ENCODE measurements at places on chromosomes 1 and 21.
A peak's percentile ranks its signal among the peaks of the same experiment; 100 is the strongest.

DNA sequence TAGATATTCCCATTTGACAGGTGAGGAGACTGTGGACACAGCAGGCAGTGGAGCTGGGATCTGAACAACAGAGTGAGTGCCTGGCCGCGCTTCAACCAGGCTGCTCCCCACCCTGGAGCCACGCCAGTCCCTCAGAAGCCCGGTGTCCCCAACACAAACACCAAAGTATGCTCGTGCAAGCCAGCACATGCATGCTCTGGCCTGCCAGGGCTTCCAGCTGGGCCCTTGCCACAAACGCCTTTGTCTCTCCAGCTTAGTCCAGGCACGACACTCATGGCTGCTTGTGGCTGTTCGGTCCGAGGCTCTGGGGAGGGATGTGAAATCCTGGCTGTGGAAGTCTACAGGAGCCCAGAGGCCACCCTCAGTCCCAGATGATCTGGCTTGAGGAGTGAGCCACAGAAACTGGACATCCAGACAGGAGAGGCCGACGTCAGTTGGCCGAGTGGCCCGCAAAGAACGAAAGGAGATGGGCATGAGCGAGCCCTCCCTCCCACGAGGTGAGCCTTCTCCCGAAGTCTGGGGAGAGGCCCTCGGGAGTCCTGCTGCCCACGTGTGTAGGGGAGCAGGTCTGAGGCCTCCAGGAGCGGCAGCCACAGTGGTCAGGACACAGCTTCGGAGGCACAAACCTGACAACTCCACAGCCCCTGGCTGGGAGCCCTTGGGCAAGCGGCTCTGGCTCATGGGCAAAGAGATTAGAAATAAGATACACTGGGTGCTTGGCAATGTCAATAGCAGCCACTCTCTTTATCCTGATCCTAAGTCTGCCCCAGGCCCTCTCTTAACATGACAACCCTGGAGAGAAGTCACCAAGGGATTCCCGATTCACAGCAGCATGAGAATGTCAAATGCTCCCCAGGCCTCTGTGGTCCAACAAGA lies 117.1 kb upstream of the IFFO2 start:
- no peak for DNase-seq

GRCh38 chr1:156886583-156887281 lies 6.8 kb upstream of the PEAR1 start:
- no peak for DNase-seq

DNA sequence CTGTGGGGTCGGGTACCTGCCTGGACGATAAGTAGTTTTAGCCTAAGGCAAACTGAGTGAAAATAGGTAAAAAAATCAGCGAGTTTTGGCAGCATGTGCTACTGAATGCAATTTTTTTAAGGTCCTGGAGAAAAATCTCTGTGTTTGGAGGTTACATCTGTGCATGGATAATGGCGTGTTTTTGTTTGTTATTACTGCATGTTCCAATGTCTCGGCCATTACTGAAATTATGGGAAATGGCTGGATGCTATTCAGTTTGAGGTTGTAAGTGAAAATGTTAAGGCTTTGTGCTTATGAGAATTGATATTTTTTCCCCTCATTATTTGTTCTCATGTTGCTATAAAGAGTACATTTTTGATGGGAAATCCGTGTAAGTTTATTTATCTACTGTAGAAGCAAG lies 441.7 kb downstream of the PRDM2 start:
- DNase-seq = no peak

DNA sequence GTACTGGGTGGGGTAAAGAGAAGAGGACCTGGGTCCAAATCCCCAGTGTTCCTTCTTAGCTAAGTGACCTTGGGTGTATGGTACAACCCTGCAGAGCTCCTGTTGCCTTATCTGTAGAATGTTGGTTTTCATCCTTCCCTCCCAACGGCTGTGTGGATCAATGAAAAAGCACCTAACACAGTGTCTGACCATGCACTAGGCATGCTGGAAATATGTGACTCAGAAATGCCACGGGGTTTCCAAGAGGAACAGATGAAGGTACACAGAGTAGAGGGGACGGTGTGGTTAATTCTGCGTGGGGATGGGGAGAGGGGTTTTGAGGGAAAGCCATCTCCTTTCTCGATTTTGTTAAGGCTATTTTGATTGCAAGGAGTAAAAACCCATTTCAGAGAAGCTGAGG lies 8.6 kb downstream of the NIPAL3 start:
- no peak for DNase-seq

- DNase-seq = no peak
These were observed 12.9 kb downstream of the FAM177B start for GRCh38 chr1:222749927-222750326.

GRCh38 chr1:66876664-66877063 lies 48.0 kb downstream of the DNAI4 start:
- DNase-seq = no peak

DNA sequence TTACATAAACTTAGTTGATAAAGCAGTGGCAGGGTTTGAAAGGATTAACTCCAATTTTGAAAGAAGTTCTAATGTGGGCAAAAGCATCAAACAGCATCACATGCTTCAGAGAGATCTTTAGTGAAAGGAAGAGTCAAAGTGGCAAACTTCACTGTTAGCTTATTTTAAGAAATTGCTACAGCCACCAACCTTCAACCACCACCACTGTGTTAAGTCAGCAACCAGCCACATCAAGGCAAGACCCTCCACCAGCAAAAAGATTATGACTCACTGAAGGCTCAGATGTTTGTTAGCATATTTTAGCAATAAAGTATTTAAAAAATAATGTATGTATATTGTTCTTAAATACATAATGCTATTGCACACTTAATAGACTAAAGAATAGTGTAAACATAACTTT lies 21.3 kb upstream of the MAGI3 start:
- DNase-seq = peak; percentile 29

All from stimulated activated naive CD8-positive, alpha-beta T cell treated with anti-CD3 and anti-CD28 coated beads, Interleukin-15, amount 100 ng/mL, for 72 hours (primary cell).